ENCODE measurements at places on chromosomes 7 and 10. TPM values are rescaled to one million over a fixed set of nuclear protein-coding genes. Genes with fewer than 3 reads are reported as not detected.
A peak's percentile ranks its signal among the peaks of the same experiment; 100 is the strongest.

DNA sequence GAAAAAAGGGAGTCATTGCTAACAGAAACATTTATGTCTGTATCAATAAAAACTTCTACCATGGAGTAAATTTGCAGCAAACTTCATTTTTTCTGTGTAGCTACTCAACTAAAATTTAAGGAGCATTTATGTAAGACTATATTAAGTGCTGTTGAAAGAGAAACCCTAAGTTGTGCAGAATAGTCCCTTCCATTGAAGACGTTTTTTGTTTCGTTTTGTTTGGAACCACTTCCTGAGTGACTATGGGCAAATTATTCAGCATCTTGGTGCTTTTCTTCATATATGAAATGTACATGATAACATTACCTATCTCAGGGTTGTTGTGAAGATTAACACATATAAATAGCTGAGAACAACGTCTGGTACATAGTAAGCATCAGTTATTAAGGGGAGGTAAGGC lies 24.3 kb downstream of the SEM1 start:
- DNase-seq = no peak

Gene TNS3
- total RNA-seq = 15.8 TPM

Gene CYP3A7
- not detected for total RNA-seq

DNA sequence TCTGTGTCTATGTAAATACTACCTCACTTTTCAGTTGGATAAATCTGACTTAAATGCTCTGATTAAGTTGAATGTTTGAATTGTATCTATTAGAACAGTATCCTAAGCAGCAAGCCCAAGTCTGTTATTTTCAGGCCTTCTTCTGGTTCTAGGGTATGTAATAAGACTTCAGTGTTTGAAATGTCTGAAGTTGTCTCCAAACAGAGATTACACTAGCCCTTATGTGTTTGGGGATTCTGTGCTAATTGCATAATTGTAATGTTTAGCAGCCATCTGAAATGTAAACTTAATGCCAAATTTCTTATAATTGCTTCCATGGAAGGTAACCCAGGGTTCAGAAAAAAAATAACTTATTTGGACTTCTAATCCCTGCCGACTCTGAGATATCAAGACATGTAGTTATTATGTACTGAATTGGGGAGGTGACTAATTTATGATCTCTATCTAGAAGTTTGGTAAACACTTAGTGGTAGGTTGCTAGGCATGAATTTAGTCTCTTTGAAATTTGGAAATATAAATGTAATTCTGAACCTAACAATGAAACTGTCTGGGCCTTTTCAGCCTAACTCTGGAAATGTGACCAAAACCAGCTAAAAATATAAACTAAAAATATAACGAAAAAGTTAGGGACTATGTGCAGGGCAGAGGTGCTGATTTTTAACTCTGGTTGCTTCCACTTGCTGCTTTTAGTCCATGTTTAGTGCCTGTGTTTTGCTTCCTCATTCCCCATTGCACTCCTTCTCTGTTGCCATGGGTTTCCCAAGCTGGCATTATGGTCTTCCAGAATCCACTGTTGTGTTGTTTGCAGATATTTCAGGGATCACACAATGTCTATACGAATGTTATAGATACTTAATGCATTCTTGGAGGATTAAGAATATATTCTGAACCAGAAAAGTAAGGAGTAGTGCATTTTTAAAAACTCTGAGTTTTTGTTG lies 54.8 kb downstream of the MCU start:
- DNase-seq = no peak

DNA sequence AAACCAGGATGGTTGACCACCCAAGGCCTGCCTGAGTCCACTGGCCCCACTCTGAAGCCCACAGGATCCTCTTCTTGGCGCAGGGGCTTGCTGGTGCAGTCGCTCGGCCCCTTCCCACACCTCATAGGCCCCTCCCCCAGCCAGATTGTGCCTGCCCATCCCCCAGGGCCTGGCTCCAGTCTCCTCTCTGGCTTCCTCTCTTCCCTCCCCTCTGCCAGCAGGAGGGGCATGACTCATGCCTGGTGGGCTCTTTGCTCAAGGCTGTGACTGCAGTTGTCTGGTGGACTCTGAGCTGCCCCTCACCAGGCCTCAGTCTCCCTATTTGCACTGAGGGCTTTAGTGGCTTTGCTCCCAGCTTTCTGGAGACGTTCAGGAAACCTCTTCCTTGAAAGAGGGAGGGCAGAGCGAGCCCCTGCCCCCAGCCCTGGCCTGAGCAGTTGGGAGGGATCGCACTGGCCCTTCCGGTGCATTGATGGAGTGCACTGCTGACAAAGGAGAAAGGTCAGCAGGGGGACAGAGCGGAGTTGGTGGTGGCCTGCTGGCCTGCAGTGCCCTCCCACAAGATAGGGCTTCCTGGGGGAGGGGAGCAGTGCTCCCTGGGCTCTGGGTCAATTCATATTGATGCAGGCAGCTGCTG lies 60.7 kb downstream of the ZMIZ1 start:
- DNase-seq = no peak

Gene LBX1
- not detected for total RNA-seq

GRCh38 chr7:123120286-123120685 lies 79.5 kb downstream of the SLC13A1 start:
- DNase-seq = no peak

DNA sequence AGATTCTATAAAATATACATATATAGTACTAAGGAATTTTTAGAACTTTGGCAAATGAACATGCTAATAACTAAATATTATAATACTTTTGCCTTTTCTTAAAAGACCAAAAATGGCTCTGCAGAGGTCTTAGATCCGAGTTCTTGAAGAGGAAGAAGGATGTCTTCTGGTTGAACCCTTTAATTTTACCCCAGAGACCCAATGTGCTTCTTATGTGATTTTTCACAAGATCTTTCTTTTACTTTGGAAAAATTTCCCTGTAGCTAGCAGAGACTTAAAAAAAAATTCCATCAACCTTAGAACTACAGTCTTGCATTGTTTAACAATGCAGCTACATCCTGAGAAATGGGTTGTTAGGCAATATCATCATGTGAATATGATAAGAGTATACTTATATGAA lies 663.2 kb downstream of the PARD3 start:
- DNase-seq = no peak

GRCh38 chr10:46228563-46229071 lies 58.2 kb upstream of the ANTXRL start:
- DNase-seq = peak; percentile 8

Gene INPP5F
- 27.6 TPM for total RNA-seq

DNA sequence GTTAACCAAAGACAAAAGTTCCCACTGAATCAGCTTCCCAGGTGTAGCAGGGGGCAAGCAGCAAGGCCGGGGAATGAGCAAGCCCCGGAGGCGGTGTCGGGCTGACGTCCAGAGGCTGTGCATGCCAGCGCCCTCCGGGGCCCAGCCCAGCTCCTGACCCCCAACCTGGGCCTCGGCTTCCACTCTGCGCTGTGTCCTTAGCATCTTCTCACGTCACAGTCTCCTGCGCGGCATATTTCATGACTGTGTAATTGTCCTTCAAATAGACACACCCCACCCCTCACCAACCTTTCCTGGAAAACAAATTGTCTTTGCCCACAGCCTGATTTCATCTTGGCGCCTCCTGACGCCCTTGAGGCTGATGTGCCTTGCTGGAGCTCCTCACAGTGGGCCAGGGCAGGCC lies 133.5 kb downstream of the RGS10 start:
- no peak for DNase-seq

GRCh38 chr10:17366705-17367104 lies 87.7 kb downstream of the ST8SIA6 start:
- DNase-seq = no peak

Gene SLC35G1
- total RNA-seq = 4.4 TPM

GRCh38 chr7:43771128-43771527 lies 12.6 kb downstream of the BLVRA start:
- DNase-seq = no peak

Gene LDB3
- total RNA-seq = not detected

DNA sequence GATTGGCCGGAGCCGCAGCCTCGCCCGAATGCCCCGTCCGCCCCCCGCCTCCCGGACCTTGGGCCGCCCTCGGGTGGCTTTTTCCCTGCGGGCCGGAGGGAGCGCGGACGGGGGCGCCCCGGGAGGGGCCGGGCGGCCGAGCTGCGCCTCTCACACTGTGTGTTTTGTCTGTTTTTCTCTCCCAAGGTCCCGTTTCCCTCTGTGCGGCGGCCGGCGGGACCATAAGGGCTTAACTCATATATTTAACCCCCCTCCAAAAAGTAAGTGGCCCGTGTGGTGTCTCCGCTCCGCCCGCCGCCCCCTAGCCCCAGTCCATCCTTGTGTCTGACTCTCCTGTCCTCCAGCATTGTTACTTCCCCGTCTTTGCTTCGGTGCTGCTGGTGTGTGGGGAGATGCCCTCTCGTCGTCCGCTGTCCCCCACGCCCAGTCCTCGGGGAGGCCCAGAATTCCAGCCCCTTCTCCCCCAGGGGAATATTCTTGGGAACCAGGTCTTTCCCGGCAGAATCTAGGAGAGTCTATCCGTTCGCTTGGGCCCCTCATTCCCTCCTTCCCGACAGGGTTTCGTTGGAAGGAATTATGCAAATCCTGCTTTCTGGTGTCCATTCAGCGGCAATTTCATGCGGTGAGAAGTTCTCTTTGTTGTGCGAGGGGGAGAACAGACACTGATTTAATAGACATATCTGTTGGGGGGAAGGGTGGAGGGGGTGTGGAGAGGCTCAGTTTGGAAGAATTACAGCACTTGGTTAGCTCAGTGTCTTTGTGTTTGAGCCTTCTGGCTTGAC lies 1.3 kb downstream of the LCOR start:
- no peak for DNase-seq

GRCh38 chr7:110891197-110891596 lies 199.7 kb upstream of the LRRN3 start:
- DNase-seq = no peak

Gene DPP6
- total RNA-seq = not detected

DNA sequence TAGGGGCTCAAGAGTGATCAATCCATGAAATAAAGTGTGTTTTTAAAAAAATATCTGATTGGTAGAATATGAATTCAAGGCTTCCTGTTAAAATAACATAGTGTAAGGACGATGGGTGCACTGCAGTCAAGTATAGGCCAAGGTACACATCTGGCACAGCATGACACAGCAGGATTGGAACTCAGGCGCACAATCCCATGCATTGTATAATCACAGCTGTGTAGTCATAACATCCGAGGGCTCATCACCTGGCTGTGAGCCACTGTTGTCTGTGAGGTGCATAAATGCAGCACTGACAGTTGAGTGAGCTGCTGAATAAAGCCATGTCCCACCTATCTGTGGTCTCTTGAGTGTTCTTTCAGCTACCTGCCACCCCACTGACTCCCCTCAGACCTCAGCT lies 142.3 kb upstream of the HPS1 start:
- DNase-seq = no peak

DNA sequence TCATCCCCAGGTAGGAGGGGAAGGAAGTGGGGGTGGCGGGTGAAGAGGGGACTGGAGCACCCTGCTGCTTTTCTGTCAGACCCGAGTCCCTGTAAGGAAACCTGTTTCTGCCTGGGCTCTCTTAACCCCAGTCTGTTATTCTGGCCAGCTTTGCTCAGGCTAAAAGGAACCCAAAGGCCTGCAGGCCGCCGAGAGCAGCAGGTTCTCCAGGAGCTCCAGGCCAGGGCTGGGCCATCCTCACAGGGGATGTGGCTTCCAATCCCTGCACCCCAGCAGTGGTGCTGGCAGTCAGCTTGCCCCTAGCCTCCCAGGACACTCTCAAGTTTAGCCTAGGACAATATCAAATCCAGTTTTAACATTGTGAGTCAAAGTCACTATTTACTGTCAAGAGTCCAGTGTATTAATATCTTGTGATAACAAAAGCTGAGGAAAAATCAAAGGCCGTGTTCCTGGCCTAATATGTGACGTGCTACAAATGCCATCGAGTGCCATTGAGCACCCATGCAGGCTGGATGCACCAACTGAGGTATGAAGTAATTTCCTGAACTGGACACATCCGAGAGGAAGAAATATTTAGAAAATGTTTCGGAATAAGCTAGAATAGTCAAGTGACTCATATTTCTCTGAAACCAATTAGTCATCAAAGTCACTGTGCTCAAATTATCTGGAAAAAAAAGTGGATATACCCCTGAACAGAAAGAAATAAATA lies 7.0 kb downstream of the PKD1L1 start:
- peak; percentile 88 for DNase-seq

DNA sequence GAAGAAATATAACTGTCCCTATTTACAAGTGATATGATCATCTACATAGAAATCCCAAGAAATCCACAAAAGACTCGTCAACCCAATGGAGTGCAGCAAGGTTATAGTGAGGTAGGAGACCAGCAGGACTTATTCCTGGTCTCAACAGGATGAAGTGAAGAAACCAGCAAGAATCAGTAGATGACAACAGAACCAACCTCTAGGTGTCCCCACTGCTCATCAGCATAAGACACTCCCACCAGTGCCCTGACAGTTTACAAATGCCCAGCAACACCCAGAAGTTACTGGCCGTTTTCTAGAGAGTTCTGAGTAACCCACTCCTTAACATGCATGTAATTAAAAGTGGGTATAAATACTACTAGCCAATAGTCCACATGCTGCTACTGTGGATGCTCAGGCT lies 470.5 kb upstream of the LRRTM3 start:
- DNase-seq = no peak

Gene PAOX
- total RNA-seq = 5.8 TPM

- DNase-seq = no peak
These were observed 455.6 kb upstream of the ANKRD30A start for GRCh38 chr10:36669615-36670352.

DNA sequence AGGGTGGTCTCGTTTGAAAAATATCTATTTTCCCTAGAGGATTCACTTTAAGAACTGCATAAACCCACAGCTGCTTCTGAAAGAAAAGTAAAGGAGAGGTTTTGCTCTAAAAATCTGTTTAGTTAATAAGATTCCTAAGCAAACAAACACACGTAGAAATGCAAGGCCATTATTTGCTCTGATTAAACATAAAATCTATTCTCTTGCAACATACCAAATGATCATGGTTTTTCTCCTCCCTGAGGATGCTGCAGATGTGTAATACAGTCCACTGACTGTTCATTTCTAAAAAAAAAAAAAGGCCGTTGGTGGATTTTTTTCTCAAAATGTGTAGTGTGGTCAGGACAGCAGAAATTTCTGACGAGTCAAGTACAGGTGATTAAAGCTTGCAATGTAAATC lies 98.6 kb downstream of the BUB3 start:
- DNase-seq = no peak

- DNase-seq = no peak
These were observed 99.8 kb downstream of the HBP1 start for GRCh38 chr7:107268594-107268993.

Gene EPHA1
- total RNA-seq = under 0.01 TPM

Gene CALY
- not detected for total RNA-seq

DNA sequence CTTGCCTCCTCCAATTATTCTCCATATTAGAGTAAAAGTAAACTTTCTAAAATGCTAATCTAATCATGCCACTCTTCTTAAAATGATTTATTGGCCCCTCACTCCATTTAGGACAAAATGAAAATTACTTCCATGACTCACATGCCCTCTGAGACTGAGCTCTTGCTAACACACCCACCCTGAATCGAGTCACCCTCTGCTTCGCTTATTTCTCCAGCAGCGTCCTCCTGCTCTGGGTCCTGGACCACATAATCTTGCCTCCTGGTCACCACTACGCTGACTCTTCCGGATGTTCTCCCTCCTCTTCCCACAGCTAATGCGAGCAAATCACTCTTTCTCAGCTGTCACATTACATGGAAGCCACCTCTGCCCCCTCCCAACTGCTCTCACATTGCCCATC lies 384.0 kb upstream of the FZD8 start:
- DNase-seq = no peak

All from pulmonary artery endothelial cell (primary cell).